Activated T-cell treated with anti-CD3 and anti-CD28 coated beads for 1 hour (primary cell): ENCODE measurements at places on chromosomes 11 and 22.

DNA sequence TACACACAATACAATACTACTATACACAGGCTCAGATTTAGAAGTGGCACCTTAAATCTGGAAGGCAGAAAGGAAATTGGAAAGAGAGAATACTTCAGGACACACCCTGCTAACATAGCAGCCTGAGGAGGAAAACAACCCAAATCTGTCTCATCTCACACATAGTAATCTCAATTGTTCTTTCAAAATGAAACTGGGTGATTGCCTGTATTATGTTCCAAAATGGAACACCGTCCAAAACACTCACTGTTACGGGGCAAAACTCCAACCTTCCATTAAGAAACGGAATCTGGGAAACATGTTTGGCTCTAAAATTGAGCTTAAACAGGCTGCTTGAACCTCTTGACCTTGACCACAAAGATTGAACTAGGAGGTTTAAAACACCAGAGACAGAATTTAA is 572.6 kb downstream of the OPCML start:
- DNase-seq: no peak

GRCh38 chr11:18145025-18145424 is 12.7 kb downstream of the MRGPRX3 start:
- DNase-seq: no peak

DNA sequence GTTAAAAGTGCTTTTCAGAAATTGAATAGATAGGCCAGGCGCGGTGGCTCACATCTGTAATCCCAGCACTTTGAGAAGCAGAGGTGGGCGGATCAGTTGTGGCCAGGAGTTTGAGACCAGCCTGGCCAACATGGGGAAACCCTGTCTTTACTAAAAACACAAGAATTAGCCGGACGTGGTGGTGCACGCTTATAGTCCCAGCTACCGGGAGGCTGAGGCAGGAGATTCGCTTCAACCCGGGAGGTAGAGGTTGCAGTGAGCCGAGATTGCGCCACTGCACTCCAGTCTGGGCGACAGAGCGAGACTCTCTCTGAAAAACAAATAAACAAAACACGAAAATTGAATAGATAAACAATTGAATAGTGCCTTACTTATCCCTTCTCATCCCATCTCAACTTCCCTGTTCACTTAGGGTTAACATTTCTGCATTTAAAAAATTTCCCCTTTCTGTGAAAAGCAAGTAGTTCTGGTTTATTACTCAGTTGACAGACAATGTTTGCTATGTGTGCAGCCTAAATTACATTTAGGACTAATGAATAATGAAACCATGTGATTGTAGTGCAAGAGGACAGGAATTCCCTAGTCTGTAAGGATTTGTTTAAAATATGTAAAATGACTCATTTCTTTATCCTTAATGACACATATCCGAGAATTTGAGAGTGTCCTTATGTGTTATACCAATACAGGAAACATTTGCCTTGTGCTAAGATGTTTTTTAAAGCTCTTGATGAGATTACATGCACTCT is 6.0 kb downstream of the RNF169 start:
- no peak for DNase-seq

DNA sequence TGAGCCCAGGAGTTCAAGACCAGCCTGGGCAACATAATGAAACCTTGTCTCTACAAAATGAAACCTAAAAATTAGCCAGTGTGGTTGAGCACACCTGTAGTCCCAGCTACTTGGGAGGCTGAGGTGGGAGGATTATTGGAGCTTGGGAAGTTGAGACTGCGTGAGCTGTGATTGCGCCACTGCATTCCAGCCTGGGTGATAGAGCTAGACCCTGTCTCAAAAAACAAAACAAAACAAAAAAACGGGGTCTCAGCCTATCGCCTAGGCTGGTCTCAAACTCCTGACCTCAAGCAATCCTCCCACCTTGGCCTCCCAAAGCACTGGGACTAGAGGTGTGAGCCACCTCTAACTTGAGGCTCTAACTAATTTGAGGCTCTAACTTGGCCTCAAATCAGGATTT is 13.6 kb downstream of the PPIL2 start:
- DNase-seq: no peak

DNA sequence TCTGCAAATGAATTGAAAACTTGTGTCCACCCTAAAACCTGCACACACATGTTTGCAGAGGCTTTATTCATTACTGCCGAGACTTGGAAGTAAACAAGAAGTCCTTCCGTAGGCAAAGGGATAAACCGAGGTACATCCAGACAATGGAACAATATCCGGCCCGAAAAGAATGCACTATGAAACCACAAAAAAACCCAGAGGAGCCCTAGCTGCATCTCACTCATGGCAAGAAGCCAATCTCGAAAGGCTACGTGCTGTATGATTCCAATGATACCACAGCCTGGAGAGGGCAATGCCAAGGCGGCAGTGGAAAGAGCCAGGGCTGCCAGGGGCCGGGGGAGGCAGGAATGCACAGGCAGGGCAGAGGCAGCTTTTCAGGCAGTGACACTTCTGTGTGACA is 3.2 kb upstream of the MRPL23 start:
- no peak for DNase-seq

- DNase-seq: no peak
Measured at GRCh38 chr11:79086056-79086455, 354.8 kb downstream of the TENM4 start.

GRCh38 chr11:78573681-78574080 is 983 bp downstream of the NARS2 start:
- DNase-seq: no peak

DNA sequence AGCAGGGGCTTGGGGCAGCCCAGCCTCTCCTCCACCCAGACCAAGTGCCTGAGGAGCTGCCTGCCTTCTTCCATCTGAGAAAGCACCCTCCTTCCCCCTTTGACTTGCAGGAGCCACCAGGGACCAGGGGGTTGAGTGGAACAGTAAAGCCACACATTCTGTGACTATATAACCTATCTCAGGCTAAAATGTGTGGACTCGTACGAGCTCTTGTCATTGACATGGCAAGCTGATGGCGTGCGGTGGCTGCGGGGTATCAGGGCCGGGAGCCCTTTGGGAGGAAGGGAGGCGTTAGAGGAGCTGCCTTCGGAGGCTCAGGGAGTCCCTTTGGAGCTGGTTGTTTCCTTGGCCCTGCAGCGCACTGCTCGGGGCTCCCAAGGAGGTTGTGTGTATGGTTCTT is 84.5 kb downstream of the CEP164 start:
- DNase-seq: no peak

DNA sequence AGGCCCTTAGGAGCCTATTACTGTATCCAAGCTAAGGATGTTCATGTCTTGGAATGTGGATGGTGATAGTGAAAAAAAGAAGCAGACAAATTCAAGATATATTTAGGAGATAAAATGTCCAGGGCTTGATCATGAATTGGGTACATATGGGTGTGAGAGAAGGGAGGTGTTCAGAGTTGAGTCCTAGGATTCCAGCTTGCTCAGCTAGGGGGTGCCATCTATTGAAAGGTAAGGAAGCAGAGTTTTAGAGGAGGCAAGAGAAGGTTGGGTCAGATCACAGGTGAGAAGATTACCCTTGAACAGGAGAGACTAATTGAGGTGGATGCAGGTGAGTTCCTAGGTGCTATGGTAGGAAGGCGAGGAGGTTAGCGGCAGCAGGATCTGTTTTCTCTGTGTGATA is 60.5 kb downstream of the GRAMD1B start:
- no peak for DNase-seq

DNA sequence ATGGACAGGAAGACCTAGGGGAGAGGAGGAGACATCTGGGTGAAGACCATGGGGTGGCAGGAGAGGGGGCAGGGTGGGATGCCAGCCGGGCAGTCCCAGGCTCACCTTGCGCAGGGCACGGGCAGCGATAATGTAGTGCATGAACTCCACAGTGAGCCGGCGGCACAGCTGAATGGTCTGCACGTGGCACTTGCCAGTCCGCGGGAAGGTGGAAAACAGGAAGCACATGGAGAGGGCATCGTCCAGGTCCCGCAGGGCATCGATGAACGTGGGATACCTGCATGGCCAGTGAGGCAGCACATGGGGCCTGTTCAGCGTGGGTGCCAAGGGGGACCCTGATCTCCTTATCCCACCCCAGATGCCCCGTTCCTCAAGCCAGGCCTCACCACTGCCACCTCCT is 7.3 kb downstream of the PES1 start:
- DNase-seq: no peak

GRCh38 chr11:12868315-12869073 is 140.6 kb upstream of the RASSF10 start:
- DNase-seq: no peak

- no peak for DNase-seq
Measured at GRCh38 chr22:47030881-47031627, 268.6 kb downstream of the TBC1D22A start.

DNA sequence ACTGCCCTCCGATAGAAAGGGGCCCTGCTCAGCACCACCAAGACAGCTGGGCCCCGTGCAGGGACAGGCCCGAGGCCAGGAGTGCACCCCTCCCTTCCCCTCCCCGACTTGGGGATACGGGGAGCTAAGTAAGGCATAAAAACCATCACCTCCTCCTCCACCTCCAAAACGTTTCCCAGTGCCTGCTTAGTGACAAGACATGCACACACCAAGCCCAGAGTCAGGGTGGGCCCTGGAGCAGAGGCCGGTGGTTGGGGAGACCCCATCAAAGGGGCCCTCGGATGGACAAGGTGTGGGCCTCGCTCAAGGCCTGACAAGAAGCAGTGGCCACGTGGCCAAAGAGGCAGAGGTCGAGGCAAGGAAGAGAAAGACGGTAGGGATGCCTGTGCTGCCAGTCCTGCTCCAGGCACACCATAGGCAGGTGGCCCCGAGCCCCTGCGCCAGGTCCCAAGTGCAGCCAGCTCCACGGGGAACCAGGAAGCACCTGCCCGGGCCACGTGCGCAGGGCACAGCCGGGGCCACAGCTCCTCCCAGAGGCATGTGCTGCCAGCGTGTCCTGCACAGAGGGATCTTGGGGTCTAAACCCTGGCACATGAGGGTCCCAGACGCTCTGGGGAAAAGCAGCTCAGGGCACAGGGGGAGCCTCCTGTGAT is 53.0 kb downstream of the BRD1 start:
- DNase-seq: no peak

GRCh38 chr11:86904001-86904400 is 51.2 kb downstream of the FZD4 start:
- no peak for DNase-seq

DNA sequence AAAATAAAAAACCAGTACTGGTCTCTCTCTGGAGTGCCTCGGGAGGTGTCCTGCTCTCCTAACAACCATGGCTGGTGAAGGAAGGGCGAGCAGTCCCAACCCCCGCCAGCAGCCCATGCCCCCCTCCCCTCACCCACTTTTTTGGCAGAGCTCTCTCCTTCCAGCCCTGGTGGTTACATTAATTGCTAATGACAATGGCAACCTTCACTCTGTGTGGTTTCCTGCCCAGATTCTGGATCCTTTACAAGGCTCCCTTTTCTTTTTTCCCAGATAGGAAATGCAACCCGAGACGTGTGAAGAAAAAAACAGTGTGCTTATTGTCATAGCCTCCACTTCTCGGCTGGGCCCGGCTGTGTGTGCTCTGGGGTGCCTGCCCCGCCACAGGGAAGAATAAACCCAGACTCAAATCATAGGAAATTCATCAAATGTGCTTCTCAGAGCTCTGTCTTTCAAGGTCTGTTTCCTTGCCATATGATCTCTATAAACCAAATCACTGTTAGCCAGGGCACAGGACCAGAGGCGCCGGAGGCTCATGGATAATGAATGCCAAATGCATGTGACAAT is 513.0 kb downstream of the SOX6 start:
- no peak for DNase-seq

GRCh38 chr11:91374794-91375193 is 849.8 kb upstream of the FAT3 start:
- no peak for DNase-seq

DNA sequence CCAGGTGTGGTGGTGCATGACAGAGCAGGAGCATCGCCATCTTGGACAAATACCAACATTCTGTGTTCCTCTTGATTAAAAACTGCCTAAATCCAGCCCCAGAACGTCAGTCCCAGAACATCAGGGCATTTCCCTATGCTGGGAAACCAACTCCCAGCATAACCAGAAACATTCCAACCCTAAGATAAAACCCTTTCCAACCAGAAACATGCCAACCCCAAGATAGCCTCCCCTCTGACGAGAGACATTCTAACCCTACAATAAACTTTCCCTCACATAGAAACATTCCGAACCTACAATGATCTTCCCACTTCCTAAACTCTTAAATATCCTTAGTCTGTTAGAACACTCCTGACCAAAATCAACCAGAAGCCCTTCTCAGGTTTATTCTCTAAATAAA is 11.6 kb downstream of the PLAAT4 start:
- no peak for DNase-seq

DNA sequence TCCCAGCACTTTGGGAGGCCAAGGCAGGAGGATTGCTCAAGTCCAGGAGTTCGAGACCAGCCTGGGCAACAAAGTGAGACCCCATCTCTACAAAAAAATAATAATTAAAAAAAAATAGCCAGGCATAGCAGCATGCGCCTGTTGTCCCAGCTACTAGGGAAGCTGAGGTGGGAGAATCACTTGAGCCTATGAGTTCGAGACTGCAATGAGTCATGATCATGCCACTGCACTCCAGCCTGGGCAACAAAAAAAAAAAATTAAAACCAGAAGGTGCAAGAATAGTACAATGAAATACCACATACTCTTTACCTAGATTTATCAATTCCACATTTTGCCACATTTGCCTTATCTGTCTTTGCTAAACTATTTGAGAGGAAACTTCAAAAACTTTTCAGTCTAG is 8.2 kb downstream of the DPF2 start:
- no peak for DNase-seq

DNA sequence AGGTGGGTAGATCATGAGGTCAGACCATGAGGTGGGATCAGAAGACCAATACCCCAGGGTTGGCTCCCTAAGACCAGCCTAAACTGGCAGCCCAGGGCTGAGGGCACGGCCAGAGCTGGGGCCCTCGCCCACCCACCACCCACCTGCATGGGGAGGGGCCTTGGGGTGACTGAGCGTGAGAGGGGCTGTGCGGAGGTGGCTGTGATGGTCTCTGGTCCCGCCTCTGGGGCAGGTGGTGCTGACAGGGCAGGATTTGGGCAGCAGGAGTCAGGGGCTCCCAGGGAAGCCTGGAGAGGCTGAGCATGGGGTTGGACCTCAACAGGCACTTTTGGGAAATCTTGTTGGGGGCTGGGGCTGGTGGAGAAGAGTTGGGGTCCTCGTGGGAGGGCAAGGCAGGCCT is 39.8 kb upstream of the MUC5AC start:
- no peak for DNase-seq

GRCh38 chr11:40867991-40868632 is 591.3 kb downstream of the LRRC4C start:
- DNase-seq: no peak

DNA sequence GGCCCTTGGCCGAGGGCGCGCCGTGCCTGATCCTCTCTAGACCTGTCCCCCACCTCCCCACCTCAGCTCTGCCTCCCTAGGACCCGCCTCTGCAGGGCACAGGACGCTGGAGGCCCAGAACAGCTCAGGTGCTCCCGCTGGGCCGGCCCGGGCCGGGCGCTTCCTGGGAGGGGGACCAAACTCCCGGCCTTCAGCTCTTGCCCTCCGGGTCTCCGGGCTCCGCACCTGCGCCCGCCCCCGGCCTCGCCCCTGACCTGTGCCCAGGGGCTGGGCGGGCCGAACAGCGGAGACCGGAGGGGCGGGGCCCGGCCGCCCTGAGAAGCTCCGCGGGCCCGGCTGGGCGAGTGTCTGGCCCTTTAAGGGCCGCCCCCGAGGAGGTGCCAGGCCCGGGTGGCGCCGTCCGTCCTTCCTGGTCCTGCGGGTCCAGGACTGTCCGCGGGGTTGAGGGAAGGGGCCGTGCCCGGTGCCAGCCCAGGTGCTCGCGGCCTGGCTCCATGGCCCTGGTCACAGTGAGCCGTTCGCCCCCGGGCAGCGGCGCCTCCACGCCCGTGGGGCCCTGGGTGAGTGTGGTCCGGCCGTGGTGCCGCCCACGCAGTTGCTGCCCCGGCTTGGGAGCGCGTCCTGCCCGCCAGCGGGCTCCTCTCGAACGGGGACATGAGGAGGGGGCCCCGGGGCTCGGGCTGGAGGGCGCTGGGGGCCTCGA is at the start of gene SSH3:
SSH3 (plus strand) TSS at position 399 of the 703 bp plus-strand sequence; CDS start at position 495, 96 bp downstream.
- DNase-seq: no peak
